ENCODE measurements at places on chromosomes 6 and 20.

DNA sequence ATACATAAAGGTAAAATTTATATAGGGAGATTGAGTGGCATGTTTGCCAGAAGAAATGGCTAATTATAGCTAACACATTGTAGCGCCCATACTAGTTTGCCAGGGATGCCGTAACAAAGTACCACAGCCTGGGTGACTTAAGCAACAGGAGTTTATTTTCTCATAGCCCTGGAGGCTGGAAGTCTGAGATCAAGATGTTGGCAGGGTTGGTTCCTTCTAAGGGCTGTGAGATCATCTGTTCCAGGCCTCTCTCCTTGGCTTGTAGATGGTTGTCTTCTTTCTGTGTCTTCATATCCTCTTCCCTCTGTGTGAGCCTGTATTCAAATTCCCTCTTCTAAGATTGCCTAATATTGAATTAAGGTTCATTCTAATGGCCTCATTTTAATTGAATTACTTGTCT is 417.5 kb upstream of the OPRM1 start:
- no peak for DNase-seq

- DNase-seq: no peak
Observed at GRCh38 chr20:49313283-49313682, 35.4 kb upstream of the ZNFX1 start.

DNA sequence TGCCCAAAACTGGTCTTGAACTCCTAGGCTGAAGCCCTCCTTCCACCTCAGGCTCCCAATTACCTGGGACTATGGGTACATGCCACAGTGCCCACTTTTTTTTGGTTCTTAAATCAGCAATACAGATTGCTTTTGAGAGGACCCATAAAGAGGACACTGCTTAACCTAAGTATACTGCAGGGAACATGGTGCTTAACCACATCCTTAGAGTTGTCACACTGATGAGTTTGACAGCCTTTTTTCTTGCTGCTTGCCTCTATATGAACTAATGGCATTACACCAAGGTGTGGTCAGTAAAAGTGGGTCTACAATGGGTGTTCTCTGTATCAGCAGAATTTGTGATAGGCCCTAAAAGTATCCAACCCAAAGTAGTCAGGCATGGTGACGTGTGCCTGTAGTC is 7.2 kb upstream of the SLC35D3 start:
- DNase-seq: no peak

DNA sequence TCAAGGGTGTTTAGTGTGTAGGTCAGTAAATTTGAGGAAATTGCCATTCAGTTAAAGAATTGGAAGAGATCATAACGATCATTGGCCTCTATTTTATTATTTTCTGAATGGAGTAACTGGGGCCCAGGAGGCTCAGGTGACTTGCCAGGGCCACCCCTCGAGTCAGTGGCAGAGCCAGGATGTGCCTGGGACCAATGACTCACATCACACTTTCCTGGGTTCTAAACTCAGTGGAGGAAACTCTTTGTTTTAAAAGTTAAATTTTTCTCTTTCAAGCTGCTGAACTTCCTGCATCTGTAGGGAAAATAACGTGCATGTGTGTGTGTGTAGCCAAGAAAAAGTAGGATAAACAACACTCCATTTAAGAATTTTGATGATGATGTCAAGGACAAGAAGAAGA is 135.5 kb downstream of the MYLK4 start:
- DNase-seq: no peak

- DNase-seq: no peak
Observed at GRCh38 chr6:18019539-18020534, 32.4 kb upstream of the KIF13A start.

DNA sequence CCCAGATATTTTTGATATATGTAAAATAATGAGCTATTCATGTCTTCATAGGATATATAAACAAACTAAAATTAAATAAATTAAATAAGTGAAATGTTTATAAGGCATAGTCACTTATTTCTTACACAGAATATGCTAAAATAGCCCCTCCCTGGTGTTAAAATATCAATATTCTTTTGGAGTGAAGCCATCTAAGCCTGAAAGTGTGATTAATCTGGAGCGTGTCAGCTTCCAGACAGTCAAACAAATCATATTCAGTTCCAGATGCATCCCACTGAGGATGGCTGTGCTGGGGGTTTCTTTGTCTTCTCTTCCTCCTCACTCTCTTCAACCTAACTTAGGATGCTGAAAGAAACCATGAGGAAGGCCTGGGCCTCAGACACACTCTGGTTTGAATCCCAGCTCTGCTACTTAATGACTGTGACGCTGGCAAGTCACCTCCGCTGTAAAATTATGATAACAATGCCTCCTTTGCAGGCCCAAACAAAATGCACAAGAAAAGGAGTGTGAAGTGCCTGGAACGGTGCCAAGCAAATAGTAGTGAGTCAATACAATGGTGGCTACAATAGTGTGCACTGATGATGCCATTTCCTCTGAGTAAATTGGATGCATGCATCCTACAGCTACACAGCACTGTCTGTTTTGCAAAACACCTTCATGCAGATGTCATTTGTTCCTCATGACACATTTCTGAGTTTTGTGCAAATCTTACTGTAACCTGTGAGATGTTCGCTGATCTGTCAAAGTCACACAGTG is 161.4 kb downstream of the FOXC1 start:
- peak; percentile 13 for DNase-seq

DNA sequence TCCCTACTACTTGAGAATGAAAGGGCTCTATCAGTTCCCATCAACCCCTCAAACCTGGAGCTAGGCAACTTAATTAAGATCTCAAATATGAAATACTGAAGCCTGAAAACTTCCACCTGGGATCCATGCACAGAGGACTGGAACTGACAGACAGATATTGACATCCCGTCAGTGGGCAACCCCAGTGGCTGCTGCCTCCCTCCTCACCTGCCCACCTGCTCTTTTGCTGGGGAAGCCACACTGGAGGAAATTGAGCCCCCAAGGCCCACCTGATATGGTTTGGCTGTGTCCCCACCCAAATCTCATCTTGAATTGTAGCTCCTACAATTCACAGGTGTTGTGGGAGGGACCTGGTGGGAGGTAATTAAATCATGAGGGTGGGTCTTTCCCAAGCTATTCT is 192.8 kb downstream of the LRFN2 start:
- no peak for DNase-seq

- no peak for DNase-seq
Observed at GRCh38 chr6:13425943-13426931, 61.2 kb downstream of the GFOD1 start.

DNA sequence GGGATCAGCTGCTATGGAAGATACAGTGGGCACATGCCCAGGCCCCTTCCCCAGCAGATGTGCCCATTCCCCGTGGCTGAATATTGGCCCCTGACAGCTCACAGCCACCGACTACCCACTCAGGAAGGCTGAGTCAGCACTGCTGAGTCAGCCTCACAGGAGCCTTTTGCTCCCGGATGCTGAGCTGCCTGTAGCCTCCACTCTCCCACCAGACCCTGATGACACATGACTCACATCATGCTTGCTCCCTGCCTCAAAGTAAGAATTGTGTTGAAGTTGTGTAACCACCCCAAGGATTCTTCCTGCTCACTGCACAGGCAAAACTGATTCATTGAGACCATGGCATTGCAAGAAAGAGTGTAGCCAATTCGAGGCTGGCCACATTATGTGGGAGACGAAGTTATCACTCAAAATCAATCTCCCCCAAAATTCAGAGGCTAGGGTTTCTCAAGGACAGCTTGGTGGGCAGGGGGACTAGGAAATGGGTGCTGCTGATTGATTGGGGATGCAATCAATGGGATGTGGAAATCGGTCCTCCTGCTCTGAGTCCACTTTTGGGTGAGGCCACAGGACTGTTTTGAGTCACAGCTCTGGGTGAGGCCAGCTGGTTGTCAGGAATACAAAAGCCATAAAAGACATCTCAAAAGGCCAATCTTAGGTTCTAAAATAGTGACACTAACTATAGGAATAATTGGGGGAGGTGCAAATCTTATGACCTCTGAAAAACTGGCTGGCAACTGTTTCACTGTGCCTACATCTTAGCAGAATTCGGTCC is 556.6 kb upstream of the CDH4 start:
- DNase-seq: peak; percentile 49

GRCh38 chr20:4183361-4183760 is 168.0 kb upstream of the RNF24 start:
- DNase-seq: no peak

GRCh38 chr6:23414051-23414445 is 712.0 kb upstream of the NRSN1 start:
- no peak for DNase-seq

DNA sequence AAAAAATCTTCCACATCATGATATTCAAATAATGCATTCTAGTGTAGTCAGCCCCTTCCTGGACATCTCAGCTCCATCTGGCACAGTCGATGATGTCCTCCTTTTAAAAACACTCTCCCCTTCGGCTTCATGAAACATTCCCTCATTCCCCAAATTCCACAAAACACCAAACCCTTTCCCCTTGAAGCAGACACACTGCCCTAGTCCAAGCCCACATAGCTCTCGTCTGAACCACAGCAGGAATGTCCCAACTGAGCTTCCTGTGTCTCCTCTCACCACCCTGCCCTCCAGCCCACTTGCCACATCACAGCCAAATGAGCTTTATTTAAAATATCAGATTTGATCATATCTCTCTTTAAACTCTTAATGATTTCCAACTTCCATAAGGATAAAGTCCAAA is 106.4 kb upstream of the CARMIL1 start:
- DNase-seq: peak; percentile 29

GRCh38 chr6:166862287-166862977 is 93.9 kb downstream of the RNASET2 start:
- DNase-seq: no peak

DNA sequence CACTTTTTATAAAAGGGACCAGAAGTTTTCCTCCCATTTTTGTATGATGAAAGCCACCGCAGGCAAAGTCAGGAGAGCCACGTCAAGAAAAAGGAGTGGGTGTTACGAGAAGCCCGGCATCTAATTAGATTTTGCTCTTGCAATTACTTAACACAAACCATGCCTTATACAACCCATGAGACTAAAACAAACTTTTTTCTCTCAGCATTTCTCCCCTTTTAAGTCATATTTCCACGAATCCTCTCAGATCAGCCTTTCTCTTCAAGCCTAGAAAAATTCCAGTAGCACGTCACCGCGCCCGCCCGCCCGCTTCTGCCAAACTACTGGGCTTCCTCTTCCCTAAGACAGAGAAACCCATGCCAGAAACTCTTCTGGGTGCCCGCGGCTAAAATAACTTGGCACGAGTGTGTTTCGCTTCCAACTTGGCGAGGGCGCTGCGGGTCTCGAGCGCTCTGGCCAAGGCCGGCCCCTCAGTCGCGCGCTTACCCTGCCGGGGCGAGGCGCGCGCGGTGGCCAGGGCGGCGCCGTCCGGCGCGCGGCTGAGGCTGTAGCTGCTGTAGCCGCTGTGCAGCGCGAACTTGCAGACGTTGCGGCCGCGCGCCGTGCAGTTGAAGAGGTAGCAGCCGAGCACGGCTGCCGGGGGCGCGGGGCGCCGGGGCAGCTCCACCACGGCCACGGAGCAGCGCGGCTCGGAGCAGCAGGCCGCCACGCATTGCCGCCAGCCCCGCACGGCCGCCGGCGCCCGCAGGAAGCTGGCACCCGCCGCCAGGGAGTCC is 1.0 kb downstream of the LRP11 start:
- peak; percentile 94 for DNase-seq

DNA sequence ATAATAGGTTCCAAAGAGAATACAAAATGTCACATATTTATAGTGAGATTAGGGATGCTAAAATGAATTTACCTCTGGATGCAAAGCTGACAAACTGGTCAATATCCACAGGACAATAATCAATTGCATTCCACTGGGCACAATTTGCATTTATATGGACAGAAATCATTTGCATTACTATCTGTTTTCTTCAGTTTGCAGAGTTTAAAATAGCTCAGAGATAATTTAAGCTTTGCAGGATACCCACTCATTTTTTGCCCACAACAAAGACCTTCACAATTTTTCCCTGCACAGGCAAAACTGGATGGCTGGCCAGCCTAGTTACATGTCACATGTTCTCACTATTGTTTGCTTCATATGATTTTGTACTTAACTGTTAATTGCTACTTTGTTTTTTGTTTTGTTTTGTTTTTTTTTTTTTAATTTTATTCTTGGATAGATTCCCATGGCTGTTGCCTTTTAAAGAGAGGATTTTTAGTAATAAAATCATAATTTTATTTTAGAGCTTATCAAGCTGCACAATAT is 483.5 kb downstream of the UTRN start:
- no peak for DNase-seq

GRCh38 chr6:37103169-37104039 is 66.5 kb upstream of the PIM1 start:
- DNase-seq: peak; percentile 63

DNA sequence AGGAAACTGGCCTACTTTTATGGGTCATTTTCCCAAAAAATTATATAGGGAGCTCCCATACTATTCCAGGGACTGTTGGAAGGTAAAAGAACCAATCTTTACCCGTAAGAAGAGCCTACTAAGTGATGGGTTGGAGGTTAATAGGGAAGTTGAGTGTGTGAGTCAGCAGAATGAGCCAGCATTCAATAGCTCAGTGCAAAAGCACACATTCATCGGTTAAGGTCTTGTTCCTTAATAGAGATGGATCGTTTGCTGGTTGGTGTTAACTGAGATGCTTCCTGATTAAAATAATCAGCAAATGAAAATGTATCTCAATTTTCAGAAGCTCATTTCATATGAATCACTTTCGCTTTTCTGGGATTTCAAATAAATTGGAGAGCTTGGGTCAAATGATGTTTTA is 115.3 kb upstream of the MRPS10 start:
- peak; percentile 66 for DNase-seq

GRCh38 chr6:30840084-30840934 is 44.0 kb upstream of the DDR1 start:
- no peak for DNase-seq

- DNase-seq: no peak
Observed at GRCh38 chr6:151738267-151738666, 69.2 kb upstream of the ESR1 start.

DNA sequence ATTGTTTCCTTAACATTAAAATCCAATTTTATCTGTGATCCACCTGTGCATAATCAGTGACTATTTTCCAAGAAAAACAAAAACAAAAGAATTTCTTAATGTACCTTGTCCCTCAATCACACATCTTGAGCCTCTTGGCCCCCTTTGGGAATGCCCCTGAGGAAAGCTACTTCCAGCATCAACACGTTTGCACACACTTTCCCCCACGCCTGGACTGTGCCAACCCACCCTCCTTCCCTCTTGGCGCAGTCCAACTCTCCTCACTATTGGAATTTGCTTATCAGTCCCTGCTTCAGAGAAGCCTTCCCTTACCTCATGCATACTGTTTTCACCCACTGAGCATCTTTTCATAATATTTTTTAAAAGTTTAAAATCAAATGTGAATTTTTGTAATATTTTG is 389.4 kb upstream of the NRSN1 start:
- no peak for DNase-seq

GRCh38 chr6:36200998-36201596 is 4.6 kb downstream of the BRPF3 start:
- DNase-seq: no peak

DNA sequence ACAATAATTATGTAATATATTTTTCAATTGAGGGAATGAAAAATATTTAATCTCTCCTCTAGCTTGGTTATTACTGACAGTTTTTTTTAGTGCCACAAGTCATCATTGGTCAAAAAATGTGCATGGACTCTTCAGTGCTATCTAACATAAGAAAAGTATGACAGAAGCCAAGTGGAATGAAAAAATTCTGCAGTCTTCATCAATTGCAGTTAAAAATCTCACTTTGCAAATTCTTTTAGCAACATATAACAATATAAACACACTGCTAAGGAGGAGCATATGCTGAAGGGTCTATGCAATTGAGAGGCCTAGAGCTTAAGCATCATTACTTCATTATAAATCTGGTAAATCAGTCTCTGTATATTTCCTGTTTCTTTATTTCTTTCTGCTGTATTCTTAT is 175.1 kb downstream of the ARHGAP18 start:
- no peak for DNase-seq
